Heart left ventricle (tissue), 16 donors: ENCODE measurements at places on chromosomes 7 and 10.

- DNase-seq: no peak
These were observed 8.6 kb upstream of the ADARB2 start for GRCh38 chr10:1745780-1746456.

GRCh38 chr7:24652251-24652939 is 79.1 kb downstream of the PALS2 start:
- no peak for DNase-seq

GRCh38 chr10:58734116-58734515 is 221.4 kb downstream of the BICC1 start:
- DNase-seq: no peak

- DNase-seq: no peak
These were observed 155.6 kb downstream of the ARHGAP21 start for GRCh38 chr10:24568042-24568441.

- DNase-seq: no peak
These were observed 102.2 kb downstream of the HDAC9 start for GRCh38 chr7:18597754-18598153.

DNA sequence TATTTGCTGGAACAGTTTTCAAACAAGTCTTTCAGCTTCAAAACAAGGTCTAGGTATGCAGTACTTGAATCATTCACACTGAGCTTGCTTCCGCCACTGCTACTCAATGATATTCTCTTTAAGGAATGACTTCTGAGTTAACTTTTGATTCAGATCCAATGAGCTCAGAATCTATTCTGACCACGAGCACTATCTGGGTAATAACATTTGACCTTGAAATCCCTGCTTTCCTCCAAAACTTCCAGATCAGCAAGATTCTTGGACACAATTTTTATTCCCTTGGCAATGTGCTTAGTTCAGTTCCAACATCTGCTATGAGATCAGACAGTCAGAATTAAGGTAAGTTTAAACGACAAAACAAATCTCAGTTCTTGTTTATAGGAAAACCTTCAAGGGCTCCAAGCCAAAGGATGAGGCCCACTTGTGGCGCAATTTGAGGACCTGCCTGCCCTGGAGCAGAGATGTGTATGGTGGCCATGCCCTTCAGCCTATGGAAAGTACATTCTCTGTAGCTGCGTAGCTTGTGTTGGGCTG is 87.2 kb downstream of the RNF216 start:
- DNase-seq: no peak

DNA sequence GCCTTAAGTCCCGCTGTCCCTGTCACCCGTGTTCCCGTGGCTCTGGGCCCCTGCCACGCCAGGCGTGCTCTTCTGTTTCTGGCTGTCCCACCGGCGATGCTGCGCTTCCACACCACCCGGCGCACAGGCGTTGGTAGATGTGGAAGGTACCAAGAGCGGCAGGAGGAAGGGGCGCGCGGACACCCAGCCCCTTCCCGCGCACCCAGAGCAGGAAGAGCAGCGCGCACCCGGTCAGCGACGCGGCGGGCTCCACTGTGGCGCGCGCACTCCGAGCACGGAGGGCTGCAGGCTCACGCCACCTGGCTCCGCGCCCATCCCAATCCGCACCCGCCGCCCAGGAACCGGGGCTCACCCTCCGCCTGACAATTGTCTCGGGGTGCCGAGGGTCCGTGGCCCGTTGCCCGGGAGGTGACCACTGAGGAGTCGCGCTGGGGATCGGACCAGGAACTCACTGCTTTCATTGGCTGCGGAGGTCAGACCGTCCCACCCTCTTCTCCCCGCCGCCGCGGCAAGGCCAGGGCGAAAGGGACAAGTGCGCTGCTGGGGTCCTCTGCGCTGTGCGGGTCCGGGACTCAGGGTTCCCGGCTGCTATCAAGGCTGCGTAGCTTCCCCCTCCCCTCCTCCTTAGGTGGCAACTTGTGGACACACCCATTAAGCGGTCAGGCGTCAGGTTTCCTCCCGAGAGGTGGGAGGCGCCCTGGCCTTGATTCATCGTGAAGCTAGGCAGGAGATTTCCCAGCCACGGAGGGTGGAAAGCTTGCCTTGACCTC is 121.6 kb upstream of the ZNF92 start:
- DNase-seq: peak; percentile 68

GRCh38 chr7:79828866-79829265 is 305.8 kb upstream of the GNAI1 start:
- no peak for DNase-seq
